ENCODE measurements at places on chromosomes 4 and X. TPM values are rescaled to one million over a fixed set of nuclear protein-coding genes. Genes with fewer than 3 reads are reported as not detected.

Gene SOD3
- total RNA-seq: not detected

Gene GAGE12H
- total RNA-seq: not detected

Gene CT45A1
- not detected for total RNA-seq

Gene GAGE12J
- total RNA-seq: not detected

Gene VCX3A
- not detected for total RNA-seq

Gene FAT1
- 188 TPM for total RNA-seq

Gene EXOC1L
- not detected for total RNA-seq

Gene SPANXN4
- total RNA-seq: not detected

Gene STPG2
- not detected for total RNA-seq

Gene C4orf50
- total RNA-seq: not detected

Gene GAGE1
- total RNA-seq: not detected

Gene ANKRD50
- 4.8 TPM for total RNA-seq

Gene NPY1R
- 0.14 TPM for total RNA-seq

Gene ZXDA
- 1.4 TPM for total RNA-seq

Gene GATA1
- total RNA-seq: not detected

Gene MAMLD1
- 9.3 TPM for total RNA-seq

Gene CD38
- total RNA-seq: 7.6 TPM

Gene AKAP4
- not detected for total RNA-seq

Gene ATG4A
- total RNA-seq: 10.2 TPM

Gene GUCY1A1
- total RNA-seq: not detected

Gene HELT
- total RNA-seq: not detected

Gene FAM9B
- total RNA-seq: not detected

Gene ABCG2
- total RNA-seq: 22.4 TPM

Gene AFP
- 2.3 TPM for total RNA-seq

Gene PABPC1L2B
- total RNA-seq: not detected

Gene RBM47
- 21.3 TPM for total RNA-seq

Gene PGAM4
- total RNA-seq: 0.66 TPM

Gene WDR17
- total RNA-seq: 2.0 TPM

Gene SPANXC
- 0.65 TPM for total RNA-seq

Gene GLRB
- total RNA-seq: 0.64 TPM

Gene TMEM255A
- total RNA-seq: 0.11 TPM

Gene PLAC8
- 0.66 TPM for total RNA-seq

Gene SLITRK4
- not detected for total RNA-seq
